ENCODE measurements at places on chromosomes 1 and 21.
A peak's percentile ranks its signal among the peaks of the same experiment; 100 is the strongest.

DNA sequence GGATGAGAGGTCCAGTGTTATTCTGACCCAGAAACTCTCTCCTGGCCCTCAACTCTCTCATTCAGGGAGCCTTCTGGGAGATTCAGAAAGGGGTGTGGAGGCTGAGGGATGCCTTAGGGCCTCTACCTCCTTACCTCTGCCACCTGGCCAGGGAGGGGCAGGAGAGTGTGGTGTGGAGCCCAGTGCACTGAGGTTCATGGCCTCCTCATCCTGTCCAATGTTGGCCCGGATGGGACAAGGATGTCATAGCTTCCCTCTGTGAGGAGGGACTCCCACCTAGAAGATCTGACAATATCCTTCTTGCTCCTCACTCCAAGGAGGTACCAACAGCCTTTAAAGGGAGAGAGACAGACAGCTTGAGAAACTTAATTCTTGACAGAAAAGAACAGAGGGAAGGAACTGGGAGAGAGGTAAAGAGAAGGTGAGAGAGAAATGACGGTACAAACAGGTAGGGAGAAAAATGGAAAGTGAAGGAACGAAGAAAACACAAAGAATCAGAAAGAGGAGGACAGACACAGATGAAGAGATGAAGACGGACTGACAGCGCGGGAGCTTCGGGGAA, 779 bp downstream of the BEND5 start:
- DNase-seq = no peak

DNA sequence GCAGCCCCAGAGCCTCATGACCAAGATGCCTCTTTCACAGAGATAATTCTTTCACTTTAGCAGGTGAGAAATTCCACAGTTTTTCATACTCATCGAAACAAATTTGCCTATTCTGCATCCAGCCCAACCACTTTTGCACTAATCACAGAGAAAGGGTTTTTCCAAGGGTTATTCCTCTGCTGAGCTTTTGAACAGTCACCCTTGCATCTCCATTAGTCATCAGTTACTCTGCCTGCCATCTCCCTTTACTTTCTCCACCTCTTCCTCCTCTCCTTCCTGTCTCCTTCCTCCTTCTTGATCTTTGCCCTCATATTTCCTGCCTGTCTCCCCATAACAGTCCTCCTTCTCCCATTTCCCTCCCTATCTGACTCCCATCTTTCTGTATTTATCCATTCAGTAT, 43.9 kb downstream of the FH start:
- DNase-seq = peak; percentile 37

DNA sequence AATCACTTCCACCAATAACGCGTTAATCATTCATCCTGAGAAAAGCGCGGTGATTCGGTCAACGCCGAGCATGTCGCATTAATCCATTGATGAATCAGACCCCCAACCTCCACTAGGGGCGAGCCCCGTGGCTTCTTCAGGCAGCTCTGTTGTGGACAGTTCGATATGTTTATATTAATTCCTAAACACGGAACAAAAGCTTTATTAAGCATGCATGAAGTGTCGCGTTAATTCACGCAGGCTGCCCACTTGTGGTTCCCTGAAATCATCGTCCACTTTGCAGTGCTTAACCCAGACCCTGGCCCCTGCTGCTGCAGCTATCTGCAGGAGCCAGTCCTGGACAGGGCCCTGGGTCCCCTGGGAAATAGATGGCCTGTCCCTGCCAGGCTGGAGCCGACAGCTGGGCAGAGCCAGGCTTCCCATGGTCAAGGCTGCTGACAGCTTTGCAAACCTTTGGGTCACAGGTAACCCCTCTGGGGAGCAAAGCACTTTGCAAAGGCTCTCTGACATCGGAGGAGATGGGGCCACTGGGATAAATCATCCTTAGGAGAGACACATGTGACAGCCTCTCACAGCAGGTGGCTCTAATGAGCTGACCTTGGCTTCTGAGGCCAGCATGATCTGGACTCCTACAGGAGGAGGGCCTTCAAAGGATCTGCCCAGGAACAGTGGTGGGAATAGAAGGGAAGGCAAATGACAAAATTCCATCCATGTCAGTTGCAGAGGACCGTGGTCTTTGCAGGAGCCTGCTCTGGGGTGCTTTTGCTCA, 137.0 kb upstream of the AJAP1 start:
- no peak for DNase-seq

DNA sequence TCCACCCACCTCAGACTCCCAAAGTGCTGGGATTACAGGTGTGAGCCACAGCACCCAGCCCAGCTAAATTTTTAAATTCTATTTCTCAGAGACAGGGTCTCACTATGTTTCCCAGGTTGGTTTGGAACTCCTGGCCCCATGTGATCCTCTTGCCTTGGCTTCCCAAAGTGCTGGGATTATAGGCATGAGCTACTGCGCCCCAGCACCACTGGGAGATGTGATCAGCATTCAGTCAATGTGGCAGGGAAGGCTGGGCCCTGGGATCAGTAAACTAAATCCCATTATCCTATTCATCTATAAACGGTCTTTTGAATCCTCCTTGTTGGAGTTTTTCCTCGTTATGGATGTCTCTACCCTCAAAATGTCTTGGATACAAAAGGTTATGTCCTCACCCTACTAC, 113.5 kb downstream of the PGBD5 start:
- no peak for DNase-seq

GRCh38 chr1:165988817-165989216, 161.4 kb downstream of the UCK2 start:
- no peak for DNase-seq

GRCh38 chr1:106926803-106927582, 129.5 kb upstream of the PRMT6 start:
- DNase-seq = no peak

DNA sequence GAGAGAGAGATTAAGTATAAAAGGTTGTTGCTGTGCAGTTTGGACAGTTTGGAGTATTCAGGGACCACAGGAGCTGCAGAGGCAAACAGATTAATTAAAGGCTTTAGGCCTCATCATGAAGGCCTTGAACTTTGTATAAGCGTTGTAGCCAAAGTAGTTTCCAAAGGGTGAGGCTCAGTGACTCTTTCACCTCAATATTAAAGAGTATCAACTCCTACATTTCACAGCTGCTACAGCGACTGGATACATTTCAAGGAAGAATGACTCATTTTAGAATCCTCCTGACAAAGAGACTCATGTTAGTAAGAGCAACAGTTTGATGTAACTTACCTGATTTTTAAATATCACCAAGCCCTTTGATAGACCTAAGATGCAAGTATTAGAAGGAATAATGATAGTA, 355.5 kb downstream of the HLX start:
- DNase-seq = peak; percentile 59

GRCh38 chr1:150281221-150281757, 1.1 kb upstream of the CIART start:
- peak; percentile 73 for DNase-seq

- DNase-seq = no peak
These were observed 22.7 kb downstream of the ZFYVE9 start for GRCh38 chr1:52164604-52165003.

DNA sequence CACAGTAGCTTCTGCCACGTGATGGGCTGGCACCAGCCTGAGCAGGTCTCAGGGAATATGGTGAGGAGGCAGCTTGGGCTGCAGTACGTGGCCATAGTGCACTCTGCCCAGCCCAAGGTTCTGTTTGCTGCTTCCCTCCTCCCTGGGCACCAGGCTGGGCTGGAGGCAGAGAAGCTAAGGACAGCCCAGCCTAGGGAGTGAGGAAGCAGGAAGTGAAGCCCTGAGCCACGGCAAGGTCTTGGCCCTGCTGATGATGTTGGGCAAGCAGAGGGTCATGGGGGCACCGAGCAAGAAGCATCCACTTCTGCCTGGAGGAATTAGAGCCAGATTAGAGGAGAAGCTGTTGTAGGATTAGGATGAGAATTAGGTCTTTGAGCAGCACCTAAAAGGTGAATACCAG, 326.7 kb upstream of the VAMP3 start:
- no peak for DNase-seq

DNA sequence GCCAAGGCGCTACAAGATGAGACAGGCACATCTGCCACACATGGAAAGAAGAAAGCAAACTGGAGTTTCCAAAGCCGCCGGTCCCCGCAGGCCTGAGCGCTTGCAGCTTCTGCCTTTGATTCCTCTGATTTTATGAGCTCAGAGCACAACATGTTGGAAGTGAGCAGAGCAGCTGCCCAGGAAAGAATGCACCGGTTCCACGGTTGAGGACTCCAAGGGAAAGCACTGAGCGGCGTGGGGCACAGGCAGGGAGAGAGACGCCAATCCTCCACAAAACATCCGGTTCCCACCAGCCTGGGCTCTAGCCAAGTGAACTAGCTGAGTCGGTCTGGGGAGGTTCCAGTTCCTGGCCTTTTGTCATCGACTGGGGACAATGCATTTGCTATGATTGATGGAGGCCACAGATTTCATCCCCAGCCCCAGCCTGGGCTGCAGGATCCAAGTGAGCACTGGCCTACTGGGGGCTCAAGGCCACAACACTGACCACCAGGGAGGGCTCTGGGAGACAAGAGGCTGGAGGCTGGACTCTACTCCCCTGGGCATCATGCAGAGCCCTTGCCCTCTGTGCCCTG, 253.1 kb upstream of the IRF2BP2 start:
- DNase-seq = peak; percentile 94

DNA sequence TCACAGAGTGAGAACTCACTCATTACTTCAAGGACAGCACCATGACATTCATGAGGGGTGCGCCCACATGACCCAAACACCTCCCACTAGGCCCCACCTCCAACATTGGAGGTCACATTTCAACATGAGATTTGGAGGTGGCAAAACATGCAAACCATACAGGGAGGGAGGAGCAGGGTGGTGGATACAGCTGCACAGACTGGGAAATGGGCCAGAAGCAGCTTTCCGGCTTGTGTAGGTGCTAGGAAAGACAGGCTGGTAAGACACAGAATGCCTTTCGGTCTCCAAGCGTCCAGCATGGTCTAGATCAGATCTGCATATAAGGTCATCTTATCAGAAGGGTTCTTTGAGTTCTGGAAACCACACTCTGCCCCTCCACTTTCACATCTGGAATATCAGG, 35.1 kb upstream of the TINAGL1 start:
- peak; percentile 21 for DNase-seq

GRCh38 chr1:63888984-63889383, 115.2 kb downstream of the ROR1 start:
- DNase-seq = peak; percentile 38

- peak; percentile 64 for DNase-seq
These were observed 3.5 kb downstream of the FMO2 start for GRCh38 chr1:171188388-171189266.

- no peak for DNase-seq
These were observed 35.6 kb downstream of the MEF2D start for GRCh38 chr1:156464825-156465452.

- DNase-seq = peak; percentile 69
These were observed 973 bp downstream of the SDF4 start for GRCh38 chr1:1230656-1231399.

DNA sequence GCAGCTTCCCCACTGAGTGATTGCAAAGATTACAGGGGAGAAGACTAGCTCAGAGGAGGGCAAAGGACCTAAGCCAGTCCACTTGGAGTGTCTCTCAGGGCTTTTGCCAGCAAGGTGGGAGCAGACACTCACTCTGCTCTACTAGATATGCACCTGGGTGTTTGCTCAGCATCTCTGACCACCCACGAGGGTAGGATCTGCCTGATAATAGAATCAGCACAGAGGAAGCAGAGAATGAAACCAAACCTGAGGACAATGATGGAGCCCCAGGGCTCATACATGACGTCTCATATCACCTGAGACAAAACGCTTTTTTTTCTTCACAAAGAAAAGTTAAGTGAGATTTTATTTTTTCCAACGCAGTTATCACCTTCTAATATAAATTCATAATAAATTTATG, 79.4 kb downstream of the RRAGC start:
- no peak for DNase-seq

GRCh38 chr1:114167226-114167625, 13.6 kb upstream of the SYT6 start:
- DNase-seq = no peak

DNA sequence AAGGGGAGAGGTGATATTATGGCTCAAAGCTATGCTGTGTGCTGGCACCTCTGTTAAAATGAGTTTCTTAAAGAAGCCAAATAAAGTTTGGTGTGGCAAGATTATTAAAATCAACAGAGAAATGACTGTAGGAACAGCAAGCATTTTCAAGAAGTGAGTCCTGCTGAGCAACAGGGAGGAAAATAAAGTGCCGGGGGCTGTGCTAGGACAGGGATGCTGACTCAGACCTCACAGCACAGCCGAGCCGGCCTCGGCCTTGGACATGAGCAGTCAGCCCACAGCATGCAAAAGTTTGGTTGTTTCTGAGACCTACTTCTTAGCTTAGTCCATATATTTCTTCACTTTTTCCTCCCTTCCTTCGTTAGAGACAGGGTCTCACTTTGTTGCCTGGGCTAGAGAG, 19.2 kb downstream of the CNIH3 start:
- peak; percentile 91 for DNase-seq
